ENCODE measurements at places on chromosomes 1 and 21.
A peak's percentile ranks its signal among the peaks of the same experiment; 100 is the strongest.

- DNase-seq: no peak
These were observed 23.6 kb downstream of the OPTC start for GRCh38 chr1:203517426-203518110.

DNA sequence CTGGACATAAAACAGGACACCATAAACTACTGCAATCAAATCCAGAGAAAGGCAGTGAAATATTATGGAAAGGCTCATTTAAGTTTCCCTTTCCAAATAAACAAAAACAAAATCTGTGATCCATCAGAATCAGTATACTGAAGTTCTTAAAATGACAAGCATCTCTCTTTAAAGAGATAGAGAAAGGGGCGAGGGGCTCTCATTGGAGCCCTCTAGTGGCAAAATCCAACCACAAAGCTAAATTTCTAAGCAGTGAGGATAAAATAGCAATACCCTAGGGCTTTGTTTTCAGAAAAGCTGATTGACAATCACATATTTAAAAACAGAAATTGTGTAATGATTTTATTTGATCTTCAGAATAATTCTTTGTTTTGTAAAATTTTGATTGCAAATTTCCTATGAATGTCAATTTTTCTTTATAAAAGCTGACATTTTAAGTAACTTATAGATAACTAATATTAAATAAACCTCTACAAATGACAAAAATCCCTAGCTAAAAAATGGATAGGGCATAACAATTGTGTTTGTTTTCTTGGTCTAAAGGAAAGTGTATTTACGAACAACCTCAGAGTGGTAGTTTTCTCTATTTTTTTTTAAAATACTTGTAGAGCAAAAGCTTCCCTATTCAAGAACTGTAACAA, 138.2 kb downstream of the COL24A1 start:
- DNase-seq: peak; percentile 45

DNA sequence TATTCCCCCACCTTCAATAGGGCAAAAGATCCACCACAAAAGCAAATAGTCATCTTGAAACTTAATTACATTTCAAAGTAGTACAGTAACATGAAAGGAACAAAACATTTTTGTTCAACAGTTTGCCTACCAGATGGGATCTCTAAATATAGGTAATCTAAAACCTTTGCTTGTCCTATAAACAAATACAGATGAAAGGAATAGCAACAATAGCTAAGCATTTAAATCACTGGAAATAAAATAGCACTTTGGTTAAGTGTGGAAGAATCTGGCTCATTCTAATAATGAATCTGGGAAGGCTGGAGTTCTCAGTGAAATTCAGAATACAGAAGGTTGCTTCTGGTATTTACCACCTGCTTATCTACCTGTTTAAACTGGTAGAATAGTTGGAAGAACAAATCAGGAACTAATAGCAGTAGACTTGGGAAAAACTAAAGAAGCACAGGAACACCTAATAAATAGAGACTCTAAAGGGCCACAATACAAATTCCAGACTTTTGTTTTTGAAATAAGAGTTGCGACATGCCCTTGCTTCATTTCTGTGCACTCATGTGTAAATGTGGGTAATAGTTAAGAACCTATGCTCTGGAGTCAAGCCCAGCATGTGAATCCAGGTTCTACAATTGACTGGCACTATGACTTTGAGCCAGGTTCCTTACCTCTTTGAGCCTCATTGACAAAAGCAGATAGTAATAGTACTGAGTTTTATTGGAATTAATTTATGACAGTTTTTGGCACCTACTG, 2.3 kb upstream of the LYPLAL1 start:
- peak; percentile 38 for DNase-seq

DNA sequence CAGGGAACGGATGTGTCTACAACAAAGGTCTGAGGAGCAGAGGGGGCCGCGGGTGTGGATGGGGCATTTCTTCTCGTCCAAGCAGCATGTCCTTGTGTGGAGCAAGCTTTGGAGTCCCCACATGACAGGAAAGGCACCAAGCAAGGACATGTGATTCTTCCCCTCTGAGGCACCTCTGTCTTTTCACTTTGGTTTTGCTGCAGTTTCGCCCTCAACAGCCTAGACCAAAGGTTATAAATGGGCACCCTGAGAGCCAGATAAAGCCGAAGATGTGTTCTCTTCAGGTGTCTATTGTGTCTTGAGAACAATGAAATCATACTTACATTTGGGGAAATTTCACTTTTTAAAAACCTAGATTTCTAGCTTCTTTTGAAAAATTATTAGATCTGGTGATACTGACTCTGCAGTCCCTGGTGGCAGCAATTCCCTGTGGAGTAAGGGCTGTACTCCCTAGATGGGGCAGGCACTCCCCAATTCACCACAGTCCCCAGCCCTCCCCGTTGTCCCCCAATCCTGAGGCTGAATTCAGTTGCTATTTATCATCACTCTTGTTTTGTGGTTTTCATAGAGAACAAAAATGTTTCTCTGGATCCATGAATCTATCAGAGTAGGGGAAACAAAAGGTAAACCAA, 28.8 kb upstream of the IKBKE start:
- no peak for DNase-seq

DNA sequence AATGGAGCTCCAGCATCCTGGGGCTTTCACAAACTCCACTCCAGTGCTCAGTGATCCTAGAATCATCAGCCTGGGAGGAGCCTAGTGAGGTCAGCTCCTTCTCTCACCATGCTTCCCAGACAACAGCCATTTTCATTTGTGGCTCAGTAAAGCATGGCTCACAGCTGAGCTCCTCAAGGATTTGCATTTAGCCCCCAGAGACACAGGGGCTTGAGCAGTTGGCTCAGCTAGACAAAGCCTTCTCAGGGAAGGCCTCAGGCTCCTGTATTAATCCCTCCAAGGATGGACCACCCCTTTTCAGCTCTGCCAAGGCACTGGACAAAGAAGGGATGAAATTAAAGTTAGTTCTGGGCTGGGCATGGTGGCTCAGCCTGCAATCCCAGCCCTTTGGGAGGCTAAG, 39.5 kb downstream of the ERI3 start:
- no peak for DNase-seq

All from fibroblast of lung (primary cell).